ENCODE measurements at places on chromosomes 4 and X.

GRCh38 chr4:184424993-184425758 lies 49.2 kb downstream of the IRF2 start:
- no peak for DNase-seq

DNA sequence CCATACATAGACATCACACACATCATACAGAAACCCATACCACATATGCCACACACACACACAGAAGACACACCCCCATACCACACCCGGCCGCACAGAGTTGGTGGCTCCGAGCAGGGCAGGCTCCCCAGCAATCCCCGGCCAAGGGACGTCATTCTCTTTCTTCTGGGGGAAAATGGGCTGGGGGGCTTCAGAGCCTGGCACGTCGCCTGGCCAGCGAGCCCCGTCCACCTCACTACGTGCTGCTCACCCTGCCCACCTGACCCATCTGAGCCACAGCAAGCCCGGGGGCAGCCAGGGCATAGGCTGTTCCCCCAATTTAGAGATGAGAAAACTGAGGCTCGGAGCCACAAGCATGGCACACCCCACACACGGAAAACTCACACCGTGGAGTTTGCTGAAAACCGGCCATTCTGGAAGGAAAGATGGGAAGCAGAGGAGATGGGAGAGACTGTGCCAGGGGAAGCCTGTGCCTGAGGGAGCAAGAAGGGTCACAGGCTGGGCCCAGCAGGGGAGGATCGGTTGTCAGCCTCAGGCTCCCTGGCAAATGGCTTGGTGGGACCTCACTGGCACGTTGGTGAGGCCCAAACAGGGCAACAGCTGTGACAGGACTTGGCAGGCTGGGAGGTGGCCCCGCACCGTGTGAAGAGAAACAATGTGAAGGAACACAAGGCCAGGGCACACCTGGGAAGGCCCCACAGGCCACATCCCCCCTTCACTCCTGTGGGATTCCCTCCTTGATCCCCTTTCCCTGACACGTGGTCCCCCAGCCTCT lies 73.2 kb downstream of the JAKMIP1 start:
- DNase-seq: no peak

DNA sequence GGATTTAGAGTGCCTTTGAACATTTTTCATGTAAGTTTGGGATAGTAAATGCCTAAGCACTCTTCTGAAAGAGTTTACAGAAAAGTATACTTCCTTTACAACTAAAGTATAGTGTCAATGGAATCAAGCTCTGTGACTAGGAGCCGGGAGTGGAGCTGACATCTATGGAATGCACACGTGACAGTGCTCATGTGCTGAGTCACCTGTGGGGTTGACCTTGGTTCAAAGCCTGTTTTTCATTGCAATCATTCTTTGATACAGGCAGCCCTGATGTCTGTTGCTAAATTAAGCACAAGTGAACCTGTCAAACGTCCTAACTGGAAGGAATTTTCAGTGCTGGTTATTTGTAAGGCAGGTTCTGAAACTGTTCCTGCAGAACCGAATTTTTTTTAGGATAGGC lies 82.5 kb downstream of the GPAT3 start:
- DNase-seq: no peak

DNA sequence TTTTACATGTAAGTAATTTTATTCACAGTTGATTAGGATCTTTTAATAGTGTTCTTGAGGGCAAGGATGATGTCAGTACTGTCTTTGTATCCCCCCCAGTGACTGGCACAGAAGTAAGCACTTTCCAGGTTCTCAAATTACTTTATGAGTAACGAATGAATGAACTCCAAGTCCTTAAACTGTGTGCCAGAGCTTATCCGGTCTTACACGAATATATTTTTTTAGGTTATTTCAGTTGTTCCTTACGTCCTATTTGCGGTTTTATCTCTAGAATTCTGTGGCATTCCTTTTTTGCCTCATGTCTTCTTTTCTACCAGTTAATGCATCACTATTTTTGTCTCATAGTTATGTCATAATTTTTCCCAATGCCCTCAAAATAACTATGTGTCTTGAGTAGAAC lies 106.9 kb upstream of the MID1IP1 start:
- no peak for DNase-seq

DNA sequence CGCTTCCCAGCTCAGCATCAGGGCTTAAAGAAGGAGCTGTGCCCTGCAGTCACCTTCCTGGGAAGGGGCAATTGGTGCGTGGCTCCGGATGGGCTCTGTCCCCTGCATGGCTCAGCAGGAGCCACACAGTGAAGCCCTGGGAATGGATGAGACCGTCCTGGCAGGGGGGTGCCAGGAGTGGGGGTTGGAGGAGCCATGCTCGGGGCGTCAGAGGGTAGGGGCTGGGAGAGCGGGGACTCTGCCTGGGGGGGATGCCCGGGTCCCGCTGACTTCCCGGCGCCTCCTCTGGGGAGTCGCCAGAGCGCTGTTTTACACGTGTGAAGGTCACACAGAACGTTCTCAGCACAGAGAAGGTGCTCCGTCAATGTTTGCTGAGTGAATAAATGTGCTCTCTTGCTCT lies 184.1 kb downstream of the AFAP1 start:
- no peak for DNase-seq

DNA sequence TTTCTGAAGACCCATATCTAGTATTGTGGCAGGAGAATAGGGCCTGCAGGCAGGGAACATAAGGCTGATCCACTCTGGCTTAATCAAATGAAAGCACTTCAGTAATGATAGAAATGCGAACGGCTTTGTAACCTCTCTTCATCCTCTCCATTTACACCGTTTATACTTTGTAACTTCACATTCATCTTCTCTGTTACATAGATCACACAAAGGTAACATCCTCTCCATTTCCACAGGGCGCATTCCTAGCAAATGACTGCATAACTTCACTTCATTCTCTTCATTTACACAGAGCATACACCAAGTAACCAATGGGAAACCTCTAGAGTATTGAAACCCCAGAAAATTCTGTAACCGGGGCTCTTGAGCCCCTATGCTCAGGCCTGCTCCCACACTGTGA lies 65.5 kb upstream of the SLC34A2 start:
- no peak for DNase-seq

- DNase-seq: no peak
Observed at GRCh38 chr4:107974523-107974922, 15.2 kb upstream of the HADH start.

DNA sequence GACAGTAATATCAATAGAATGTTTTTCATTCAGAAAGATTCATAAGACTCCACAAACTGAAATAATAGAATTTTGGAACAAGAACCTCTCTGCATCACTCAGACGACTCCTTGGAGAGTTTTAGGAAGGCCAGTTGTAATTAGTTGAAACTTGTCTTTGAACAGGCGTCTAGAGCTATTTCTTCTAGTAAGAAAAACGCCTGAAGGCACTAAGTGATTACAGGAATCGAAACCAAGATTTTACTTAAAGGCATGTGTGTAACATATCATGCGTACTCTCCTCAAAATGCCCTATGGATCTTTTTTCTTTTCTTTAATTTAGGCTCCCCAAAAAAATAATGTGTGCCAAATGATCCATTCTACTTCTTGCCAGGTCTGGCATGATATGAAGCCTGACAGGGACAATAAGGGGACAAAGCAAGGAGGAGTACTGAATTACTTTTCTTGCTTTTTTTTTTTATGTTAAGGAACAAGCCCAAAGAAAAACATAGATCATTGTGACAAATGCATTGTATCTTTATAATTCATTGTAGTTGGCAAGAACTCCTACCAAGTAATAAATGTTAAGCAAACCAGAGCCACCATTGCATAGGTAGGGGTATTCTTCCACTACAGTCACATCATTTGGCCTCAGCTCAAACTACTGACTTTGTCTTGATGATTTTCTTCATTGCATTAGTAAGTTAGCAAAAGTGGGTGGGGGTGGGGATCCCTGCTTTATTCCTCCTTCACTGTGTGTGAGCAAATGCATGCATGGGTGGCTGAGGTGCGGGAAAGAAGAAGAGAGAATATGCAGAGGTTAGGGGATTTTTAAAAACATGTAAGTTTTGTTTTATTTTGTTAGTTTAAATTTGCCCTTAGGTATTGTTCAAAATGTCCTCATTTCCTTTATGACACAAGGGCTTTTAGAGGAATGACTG lies 79.9 kb upstream of the ATOH1 start:
- no peak for DNase-seq

GRCh38 chr4:37725718-37726117 lies 39.5 kb upstream of the RELL1 start:
- no peak for DNase-seq

GRCh38 chr4:8772499-8773123 lies 99.0 kb downstream of the HMX1 start:
- DNase-seq: no peak

DNA sequence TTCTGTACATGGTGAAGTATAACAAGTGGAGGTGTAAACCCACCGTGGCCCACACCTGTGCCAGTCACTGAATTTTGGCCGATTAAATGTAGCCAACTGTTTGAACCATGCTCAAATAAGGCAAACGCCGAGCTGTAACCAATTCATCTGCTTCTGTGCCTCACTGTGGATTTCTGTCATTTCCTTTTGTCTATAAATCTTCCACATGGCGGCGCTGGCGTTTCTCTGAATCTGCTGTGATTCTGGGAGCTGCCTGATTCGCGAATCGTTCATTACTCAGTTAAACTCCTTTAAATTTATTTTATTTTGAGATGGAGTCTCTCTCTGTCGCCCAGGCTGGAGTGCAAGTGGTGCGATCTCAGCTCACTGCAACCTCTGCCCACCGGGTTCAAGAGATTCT lies 19.2 kb downstream of the SUPT20HL2 start:
- DNase-seq: peak; percentile 27

GRCh38 chrX:45261005-45261404 lies 60.3 kb upstream of the DIPK2B start:
- DNase-seq: no peak

DNA sequence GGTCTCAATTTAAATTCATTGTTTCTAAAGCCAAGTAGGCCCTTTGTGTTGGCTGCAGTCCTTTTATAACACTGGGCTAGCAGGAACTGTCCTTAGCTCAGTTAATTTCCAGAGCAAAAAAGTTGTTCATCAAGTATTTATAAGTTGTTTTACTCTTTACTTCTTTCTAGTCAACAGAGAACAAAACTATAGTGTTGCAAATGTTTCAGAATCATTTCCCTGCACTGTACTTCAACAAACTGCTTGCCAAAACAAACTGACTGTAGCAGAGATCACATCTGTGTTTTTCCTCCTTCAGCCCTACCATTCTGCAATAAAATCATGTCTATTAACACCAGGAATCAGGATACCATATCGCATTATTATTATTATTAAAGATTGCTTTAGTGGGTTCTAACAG lies 168.5 kb upstream of the SH3RF1 start:
- DNase-seq: no peak

DNA sequence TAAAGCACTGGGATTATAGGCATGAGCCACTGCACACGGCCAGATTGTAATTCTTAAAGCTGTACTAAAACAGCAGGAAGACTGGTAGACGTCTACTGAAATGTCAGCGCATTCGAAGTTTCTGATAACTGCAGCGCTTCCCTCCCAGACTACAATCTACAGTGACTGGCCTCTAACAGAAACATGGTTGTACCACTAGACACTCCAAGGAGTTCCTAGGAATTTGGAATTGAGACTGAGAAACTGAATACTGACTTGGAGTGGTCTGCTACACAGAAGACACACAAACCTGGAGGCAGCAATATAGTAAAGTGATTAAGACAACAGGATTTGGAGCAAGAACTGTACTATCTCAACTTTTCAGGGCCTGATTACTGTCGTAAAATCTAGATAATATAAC lies 937 bp downstream of the HELQ start:
- DNase-seq: no peak

- no peak for DNase-seq
Observed at GRCh38 chr4:156347412-156348075, 393.9 kb upstream of the CTSO start.

DNA sequence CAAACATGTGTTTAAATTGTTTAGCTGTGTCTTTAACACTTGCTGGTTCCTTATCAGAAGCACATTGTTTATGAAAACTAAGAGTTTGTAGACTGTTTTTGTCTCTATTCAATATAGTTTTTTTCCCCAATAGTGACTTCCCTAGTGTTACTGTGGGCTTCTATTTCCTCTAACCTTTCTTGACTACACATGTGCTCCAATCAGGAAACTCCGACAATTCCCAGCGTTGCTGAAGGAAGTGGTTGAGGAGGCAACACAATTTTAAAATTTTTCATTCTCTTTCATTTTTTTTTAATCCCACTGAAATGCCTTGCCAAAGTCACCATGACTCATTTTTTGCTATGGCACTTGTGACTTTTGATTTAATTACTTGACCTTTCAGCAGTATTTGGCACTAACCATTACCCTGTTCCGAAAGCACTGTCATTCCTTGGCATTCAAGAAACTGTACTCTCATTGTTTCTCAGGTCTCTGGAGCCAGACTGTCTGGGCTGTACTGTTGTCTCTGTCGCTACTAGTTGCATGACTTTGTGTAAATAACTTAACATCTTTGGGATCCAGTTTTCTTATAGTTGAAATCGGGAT lies 67.6 kb upstream of the FREM3 start:
- DNase-seq: no peak

DNA sequence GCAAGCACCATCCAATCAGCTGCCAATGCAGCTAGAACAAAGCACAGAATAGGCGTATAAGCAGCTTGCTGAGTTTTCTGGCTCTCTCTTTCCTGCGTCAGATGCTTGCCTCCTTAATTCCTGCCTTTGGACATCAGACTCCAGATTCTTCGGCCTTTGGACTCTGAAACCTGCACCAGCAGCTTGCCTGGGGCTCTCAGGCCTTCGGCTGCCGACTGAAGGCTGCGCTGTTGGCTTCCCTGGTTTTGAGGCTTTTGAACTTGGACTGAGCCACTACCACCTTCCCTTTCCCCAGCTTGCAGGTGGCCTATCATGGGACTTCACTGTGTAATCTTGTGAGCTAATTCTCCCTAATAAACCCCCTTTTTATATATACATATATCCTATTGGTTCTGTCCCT lies 6.1 kb downstream of the TMEM192 start:
- DNase-seq: no peak

All from stimulated activated CD4-positive, alpha-beta T cell treated with anti-CD3 and anti-CD28 coated beads, Interleukin-1b, Interleukin-23, amount 100 ng/mL, for 48 hours (primary cell).